Stimulated activated CD4-positive, alpha-beta T cell treated with anti-CD3 and anti-CD28 coated beads, Interleukin-1b, Interleukin-23, amount 100 ng/mL, for 1 hour (primary cell): ENCODE measurements at places on chromosomes 5 and 9.

GRCh38 chr5:56686337-56687195 lies 128.8 kb upstream of the MAP3K1 start:
- DNase-seq = no peak

GRCh38 chr5:181084621-181085195 lies 44.6 kb downstream of the BTNL9 start:
- DNase-seq = no peak

GRCh38 chr9:123555646-123556045 lies 199.6 kb downstream of the CRB2 start:
- DNase-seq = no peak

DNA sequence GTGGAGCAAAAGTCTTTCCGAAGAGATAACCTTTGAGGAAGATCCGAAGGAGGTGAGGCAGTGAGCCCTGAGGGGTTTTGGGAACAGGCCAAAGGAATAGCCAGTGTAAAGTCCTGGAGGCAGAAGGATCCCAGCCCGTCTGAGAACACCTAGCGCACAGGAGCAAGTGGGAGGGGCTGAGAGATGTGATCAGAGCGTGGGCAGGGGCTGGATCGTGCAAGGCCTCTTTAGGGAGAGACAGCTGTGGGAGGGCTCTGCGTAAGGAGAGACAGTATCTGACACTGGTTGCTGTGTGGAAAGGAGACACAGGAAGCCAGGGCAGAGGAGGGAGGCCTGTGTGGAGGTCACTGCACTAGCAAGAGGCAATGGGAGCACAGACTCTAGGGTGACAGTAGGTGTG lies 68.2 kb downstream of the BARX1 start:
- DNase-seq = no peak

- no peak for DNase-seq
Measured at GRCh38 chr5:99587983-99588382, 659.2 kb upstream of the CHD1 start.

DNA sequence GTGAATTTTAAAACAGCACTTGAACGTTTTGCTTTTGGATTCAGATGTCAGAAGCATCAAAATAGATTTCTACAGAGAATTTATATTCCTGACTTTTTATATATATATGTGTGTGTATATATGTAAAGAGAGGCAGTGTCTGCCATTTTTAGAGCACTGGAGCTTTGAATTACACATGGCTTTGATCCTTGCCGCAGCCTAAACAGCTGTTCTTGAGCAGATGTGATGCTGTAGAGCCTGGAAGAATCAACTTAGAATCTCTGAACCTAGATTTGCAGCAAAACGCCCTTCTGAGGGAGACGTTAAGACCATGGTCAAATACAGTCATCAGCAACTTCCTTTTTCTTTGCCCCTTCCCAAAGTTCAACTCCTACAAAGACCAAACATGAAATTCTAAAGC lies 21.7 kb upstream of the C5orf47 start:
- no peak for DNase-seq

GRCh38 chr9:71630377-71630995 lies 137.8 kb downstream of the CEMIP2 start:
- DNase-seq = no peak

GRCh38 chr9:90556897-90557675 lies 85.5 kb downstream of the DIRAS2 start:
- DNase-seq = no peak

- DNase-seq = no peak
Measured at GRCh38 chr9:71752928-71753327, 15.4 kb downstream of the CEMIP2 start.

DNA sequence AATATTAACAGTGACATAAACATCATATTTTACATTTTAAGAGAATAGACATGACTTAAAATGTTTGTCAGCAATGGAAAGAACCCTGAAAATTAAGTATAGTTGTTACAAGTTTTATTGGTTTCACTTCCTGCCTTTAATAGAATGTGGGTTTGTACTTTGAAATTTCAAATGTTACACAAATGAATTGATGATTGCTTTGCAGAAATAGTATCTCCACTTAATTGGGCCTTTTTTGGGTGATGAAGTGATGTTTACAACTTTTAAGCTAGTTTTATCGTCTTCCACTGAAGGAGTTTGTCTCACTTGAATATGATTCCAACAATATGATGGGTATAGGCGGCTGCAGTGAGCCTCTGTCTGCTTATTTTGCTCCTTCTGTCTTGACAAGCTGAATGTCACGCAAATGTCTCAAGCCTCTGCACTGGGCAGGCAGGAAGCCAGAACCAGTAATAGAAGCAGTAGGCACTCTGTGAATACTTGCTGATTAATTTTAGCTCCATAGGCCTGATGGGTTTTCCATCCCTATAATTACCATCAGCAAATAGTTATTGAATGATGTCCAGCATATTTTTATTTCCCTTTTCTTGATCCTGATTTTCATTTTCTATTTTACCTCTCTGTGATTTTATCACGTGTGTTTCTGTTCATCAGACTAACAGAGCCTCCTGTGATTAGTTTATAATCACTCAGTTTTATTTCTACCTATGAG lies 10.6 kb upstream of the NR3C1 start:
- no peak for DNase-seq

DNA sequence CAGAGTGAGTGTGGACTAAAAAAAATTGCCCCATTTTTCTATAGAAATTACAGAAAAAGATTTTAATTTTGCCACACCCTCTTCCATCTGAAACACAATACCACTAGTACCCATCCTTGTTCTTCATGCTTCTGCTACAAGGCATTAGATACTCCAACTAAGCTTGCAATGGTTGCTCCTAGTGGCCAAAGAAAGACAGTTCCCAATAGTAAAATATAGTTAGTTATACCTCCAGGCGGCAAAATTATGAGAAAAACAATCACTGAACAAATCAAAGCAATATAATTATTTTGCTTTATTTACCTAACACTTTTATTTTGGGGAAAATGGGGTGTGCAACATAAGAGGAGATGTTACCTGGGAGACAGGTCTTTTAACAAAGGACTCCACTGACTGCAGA lies 101.2 kb downstream of the RAPGEF6 start:
- no peak for DNase-seq

GRCh38 chr9:93156475-93157008 lies 22.5 kb upstream of the NINJ1 start:
- DNase-seq = no peak

- DNase-seq = no peak
Measured at GRCh38 chr5:112691339-112691680, 46.4 kb upstream of the APC start.

DNA sequence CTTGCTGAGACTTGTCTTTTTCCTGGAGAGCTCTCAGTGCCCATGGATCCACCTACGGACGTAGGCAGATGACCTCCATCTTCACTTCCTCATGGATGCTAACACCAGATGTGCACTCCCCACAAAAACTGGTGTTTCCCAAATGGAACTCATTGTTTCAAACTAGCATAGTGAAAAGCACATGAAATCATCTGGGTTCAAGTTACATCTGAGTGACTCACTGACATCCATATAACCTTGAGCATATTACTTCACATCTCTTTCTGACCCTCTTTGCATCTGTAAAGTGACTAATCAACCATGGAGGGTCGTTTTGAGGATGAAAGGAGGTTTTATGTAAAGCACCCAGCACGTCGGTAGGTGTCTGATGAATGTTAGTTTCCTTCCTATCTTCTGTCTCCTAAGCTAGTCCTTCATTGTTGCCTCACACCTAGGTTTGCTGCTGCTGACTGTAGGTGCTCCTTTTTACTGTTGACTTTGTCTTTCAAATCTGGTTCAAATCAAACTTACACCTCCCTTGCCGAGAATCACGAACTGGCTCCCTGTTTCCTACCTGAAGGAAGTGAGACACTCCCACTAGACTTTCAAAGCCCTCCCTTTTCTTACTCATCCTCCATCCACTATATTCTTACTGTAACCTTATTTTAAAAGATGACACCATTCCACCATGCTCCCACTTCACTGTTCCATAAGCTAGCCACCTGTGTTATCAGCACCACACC lies 10.3 kb downstream of the OCLN start:
- no peak for DNase-seq

- no peak for DNase-seq
Measured at GRCh38 chr9:1619915-1620710, 395.0 kb upstream of the SMARCA2 start.

DNA sequence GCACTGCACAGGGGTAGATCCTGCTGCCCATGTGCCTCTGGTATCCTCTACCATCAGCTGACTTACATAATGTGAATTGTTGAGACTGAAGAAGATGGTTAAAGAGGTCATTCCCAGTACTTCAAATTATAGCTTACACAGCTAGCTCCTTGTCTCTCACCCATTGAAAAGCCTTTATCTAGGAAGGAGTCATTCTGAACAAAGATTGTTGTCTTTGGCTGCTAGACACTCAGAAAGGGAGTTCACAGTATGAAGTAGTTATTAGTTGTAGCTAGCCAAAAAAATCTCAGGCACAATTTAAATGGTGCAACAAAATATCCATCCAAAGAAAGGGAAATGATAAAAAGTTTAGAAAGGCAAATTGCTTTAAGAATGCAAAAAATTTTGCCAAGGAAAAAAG lies 102.0 kb upstream of the NREP start:
- DNase-seq = no peak

DNA sequence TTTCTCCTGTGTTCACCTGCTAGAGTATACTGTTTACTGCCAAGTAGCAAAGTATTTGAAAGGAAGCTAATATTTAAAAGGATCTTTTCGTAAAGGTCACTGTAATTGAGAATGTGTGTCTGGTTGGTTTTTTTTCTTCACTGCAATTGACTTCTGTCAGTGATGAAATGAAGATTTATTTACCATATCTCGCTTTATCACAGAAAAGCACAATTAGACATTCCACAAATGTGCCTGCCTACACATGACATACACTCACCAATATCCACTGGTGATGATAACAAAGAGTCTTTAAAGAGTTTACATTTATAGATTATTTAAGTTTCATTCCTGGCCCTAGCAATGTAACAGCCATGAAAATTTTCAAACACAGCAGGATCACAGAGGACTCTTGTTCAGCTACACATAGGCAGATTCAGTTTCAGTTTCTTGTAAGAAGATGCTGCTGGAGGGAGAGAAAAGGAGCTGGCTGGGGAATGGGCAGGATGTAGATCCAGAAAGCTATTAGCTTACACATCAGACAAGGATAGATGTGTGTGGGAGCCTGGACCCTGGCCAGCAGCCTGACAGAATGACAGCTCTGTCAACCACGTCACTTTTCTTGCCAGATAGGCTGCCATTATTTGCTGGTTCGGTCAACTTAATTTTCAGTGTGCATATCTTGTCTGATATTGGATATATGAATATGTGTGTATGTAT lies 104.0 kb downstream of the GDNF start:
- DNase-seq = no peak

DNA sequence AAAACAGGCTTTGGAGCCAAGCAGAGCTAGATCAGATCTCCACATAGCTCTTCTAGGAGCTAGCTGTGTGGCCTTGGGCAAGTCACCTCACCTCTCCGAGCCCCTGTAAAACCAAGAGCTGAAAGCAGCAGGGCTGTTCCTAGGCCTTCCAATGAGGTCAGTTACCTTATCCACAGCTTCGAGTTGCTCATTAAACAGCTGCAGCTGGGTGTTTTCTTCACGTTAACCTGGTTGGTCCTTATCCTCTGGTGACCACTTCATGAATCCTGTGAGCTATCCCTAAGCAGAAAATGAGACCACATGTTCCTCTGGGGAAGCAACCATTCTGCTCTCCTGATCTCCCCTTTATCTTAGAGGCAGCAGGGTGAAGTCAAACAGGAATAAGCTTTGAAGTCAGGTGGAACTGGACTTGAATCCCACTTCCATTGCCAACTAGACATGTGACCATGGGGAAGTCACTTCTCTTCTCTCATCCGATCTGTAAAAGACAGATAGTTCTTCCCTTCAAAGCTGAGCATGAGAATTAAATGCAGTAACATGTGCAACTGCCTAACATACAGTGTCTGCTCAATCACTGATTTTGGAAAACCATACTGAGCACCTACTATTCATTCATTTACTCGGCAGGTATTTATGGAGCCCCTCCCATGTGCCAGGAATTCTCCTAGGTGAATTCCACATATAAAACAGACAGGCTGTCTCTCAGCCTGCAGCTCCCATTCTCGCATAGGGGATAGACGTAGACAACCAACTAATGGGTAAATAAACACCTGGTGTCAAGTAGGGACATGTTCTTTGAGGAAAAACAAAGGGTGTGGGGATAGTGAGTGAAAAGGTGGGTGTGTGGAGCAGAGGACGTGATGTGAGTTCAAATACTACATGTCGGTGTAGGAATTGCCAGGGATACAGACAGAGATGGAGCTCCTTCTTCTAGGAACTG lies 111.7 kb upstream of the BOD1 start:
- no peak for DNase-seq
